Esophagus squamous epithelium (tissue), 5 donors: ENCODE measurements at places on chromosomes 13 and 19. TPM values are rescaled to one million over a fixed set of nuclear protein-coding genes. Genes with fewer than 3 reads are reported as not detected.

GRCh38 chr19:5536337-5536894 lies 31.3 kb downstream of the TINCR start:
- no peak overlapping the region for H3K27ac ChIP-seq
- H3K36me3 ChIP-seq: no peaks in the 10 kb centered on the region
- H3K4me1 ChIP-seq: peaks cover 4% of the 10 kb centered on the region
- peak overlapping the region; percentile 13 for H3K4me3 ChIP-seq
- peaks cover 3% of the 10 kb centered on the region for H3K27me3 ChIP-seq

ZNF699 gene
- total RNA-seq: 4.4 TPM

DNA sequence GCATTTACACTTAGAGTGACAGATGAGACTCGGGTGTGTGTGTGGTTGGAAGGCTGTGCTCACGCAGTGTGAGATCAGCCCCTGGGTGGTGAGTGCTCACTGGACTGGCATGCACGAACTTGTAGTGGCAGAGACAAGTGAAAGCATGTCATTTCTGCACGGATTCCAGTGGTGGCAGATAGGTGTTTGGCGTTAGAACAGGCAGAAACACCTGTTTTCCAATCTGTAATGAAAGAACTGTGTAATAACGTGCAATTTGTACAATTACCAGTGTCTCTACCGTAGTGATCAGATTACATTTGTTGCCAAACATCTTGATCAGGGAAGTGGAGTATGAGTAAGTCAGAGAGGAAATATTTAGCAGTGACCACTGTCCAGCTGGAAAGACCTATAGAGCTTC lies 8.2 kb downstream of the LAMP1 start:
- DNase-seq: no peak
- peaks cover 2% of the 10 kb centered on the region for H3K36me3 ChIP-seq
- no peak overlapping the region for H3K4me3 ChIP-seq
- no peak overlapping the region for H3K27ac ChIP-seq
- no peaks in the 10 kb centered on the region for H3K27me3 ChIP-seq
- peaks cover 16% of the 10 kb centered on the region for H3K4me1 ChIP-seq

FCHO1 gene
- 3.5 TPM for total RNA-seq

DNA sequence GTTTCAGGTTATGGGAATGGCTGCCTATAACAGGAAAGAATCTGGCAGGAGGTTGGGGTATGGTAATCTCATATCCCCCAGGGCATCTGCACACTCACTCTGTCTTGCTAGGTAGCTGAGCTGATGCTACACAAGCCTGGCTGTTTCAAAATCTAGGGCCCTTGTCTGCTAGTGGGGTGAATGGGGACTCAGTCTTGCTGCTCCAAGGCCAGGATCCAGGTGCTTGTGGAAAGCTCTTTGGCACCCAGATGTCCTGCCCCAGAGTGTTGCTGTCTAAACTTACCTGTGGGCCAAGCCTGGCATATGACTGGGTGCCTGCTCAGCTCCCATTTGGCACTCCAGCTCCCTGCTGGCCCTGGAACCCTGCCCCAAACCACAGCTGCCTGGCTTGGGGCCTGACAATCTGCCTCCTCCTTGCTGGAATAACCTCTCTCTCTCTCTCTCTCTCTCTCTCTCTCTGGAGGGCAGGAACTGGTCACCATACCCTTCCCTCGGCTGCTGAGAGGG lies 158.1 kb upstream of the TSC22D1 start:
- no peak overlapping the region for H3K27ac ChIP-seq
- no peaks in the 10 kb centered on the region for H3K27me3 ChIP-seq
- no peak overlapping the region for H3K4me3 ChIP-seq
- no peaks in the 10 kb centered on the region for H3K36me3 ChIP-seq
- H3K4me1 ChIP-seq: peaks cover 8% of the 10 kb centered on the region

FGF22 gene
- not detected for total RNA-seq

DNA sequence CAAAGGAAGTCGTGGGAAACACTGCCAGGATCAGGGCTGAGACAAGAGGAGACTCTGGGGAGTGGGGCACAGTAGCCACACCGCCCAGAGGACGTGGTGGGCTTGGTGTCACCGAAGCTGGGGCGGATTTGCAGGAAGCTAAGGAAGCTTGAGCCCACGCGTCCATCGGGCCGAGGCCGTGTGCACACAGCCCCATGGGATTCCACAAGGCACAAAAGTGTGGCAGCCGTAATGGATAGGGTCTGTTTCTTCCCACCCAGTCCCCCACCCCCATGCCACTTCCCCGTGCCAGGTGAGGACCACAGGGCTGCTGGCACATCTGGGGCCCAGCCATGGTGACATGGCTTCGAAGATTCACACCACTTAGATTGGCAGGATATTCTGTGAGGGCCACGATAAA lies 153.2 kb upstream of the SPACA7 start:
- no peaks in the 10 kb centered on the region for H3K4me1 ChIP-seq
- H3K27ac ChIP-seq: no peak overlapping the region
- H3K27me3 ChIP-seq: no peaks in the 10 kb centered on the region
- DNase-seq: no peak
- H3K4me3 ChIP-seq: no peak overlapping the region

VSIG10L gene
- total RNA-seq: 201 TPM

GRCh38 chr19:616747-617526 lies 16.4 kb downstream of the POLRMT start:
- H3K4me3 ChIP-seq: peak overlapping the region; percentile 9
- peaks cover 14% of the 10 kb centered on the region for H3K4me1 ChIP-seq
- no peaks in the 10 kb centered on the region for H3K27me3 ChIP-seq
- peaks cover 25% of the 10 kb centered on the region for H3K36me3 ChIP-seq

- H3K36me3 ChIP-seq: no peaks in the 10 kb centered on the region
- no peak overlapping the region for H3K27ac ChIP-seq
- no peak overlapping the region for H3K4me3 ChIP-seq
- no peaks in the 10 kb centered on the region for H3K27me3 ChIP-seq
Measured at GRCh38 chr13:42395086-42395821, 123.3 kb downstream of the AKAP11 start.

DNA sequence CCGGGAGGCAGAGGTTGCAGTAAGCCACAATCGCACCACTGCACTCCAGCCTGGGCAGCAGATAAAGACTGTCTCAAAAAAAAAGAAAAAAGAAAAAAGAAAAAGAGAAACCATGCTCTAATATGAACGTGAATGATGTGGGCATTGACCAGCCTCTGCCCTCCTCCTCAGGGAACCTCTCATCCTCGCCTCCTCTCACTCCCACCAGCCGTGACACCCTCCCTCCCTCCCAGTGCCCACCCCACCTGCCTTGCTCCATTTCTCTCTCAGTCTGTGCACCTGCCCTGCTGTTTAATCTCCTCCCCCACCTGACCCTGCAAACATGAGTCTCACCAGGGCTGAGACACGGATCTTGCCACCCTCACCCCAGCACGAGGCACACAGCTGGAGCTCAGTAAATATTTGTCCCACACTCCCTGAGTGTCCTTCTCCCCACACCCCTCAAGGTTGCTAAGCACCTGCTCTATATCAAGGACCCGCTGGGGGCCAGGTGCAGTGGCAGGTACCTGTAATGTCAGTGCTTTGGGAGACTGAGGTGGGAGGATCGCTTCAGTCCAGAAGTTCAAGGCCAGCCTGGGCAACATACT lies 7.5 kb upstream of the BCAT2 start:
- no peaks in the 10 kb centered on the region for H3K27me3 ChIP-seq
- peaks cover 34% of the 10 kb centered on the region for H3K4me1 ChIP-seq
- DNase-seq: no peak

DNA sequence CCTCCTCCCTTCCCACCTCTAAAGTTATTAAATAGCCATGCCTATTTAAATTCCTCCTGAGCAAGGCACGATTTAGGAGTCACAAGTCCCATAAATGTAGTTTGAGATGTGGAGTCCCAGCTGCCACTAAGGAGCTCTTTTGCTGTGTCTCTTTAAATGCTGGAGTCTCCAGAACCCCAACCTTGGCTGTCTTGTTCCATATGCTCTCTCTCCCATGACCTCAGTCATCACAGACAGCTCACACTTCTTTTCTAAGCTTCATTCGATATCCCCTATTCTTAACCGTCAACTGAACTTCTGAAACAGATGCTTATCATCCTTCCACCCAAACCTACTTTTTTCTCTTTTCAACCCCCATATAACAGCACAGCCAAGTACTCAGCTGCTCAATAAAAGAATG lies 197.1 kb downstream of the VWA8 start:
- H3K27me3 ChIP-seq: no peaks in the 10 kb centered on the region
- DNase-seq: no peak
- no peak overlapping the region for H3K27ac ChIP-seq
- H3K4me3 ChIP-seq: no peak overlapping the region
- H3K36me3 ChIP-seq: no peaks in the 10 kb centered on the region
- H3K4me1 ChIP-seq: no peaks in the 10 kb centered on the region

RFPL4AL1 gene
- not detected for total RNA-seq

DNA sequence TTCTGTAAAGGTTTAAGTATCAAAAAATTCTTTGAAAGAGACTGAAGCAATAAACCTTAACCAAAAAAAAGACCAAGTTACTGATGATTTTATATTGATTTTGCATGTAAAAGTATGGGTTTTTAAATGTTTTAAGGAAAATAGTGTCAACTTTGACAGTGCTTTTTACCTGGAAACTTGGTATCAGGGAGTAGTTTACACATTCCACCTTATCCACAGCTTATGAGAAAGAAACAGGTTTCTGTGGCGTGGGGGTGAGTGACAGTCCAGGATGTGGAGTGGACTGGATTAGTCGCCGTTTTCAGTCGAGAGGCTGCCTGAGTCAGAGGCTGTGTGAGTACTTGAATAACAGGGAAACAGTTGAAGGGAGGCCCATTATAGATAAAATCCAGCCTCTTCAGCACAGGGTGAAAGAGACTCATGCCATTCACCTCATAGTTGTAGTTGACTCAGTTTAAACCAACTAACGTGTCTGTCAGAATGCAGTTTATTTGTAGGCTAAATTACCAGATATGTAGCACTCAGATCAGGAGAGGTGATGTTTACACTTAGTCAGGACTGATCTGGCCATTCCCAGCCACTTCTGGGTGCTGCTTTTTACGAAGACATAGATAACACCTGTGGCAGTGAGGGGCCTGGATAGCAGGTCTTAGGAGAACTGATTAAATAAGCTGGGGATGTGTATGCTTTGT lies 595 bp upstream of the GPR183 start:
- peak overlapping the region; percentile 88 for H3K27ac ChIP-seq
- H3K4me1 ChIP-seq: peaks cover 13% of the 10 kb centered on the region
- H3K4me3 ChIP-seq: no peak overlapping the region
- no peaks in the 10 kb centered on the region for H3K27me3 ChIP-seq
- H3K36me3 ChIP-seq: no peaks in the 10 kb centered on the region

DNA sequence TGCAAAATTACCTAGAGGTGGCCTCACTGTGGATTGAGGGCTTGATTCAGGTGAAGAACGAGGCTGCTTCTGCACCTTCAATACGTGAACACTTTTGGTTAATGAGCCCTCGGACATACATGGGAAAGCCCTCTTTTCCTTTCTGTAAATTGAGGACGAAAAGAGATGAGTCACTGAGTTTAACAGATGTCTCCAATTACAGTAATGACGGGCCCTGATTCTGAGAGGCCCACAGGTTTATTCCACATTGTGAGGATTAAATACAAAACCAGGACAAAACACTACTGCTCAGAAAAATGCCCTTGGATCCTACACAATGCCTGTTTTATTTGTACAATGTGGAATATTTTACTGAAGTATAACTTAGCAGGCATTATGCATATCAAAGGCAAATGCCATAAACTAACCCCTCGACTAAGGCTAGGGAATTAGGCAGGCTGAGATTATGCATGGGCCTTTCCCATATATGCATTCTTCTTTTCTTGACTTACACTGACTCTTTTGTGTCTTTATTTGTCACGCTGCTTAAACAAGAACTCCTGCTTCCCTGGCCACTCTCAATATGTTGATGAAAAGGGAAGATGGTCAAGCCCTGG lies 819.9 kb downstream of the OLFM4 start:
- no peaks in the 10 kb centered on the region for H3K4me1 ChIP-seq
- no peak for DNase-seq
- no peak overlapping the region for H3K27ac ChIP-seq
- H3K36me3 ChIP-seq: no peaks in the 10 kb centered on the region
- no peaks in the 10 kb centered on the region for H3K27me3 ChIP-seq
- H3K4me3 ChIP-seq: no peak overlapping the region

DNA sequence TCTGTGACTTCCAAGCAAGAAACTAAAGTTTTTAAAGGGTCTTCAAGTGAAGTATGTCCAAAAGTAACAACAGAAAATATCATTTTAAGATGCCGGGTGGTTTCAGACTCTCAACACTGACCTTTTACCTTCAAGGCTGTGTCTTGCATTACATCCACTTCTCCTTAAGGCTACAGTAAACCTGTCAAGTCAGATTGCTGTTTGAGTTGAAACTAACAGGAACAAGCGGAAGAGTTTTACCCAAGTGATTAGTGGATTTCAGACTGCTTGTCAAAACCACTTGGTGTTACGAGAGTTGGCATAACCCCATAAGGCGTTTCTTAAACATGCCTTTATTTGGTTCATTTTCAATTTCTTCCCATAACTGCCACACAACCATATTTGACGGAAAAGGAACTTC lies 283.1 kb downstream of the DCT start:
- no peak for DNase-seq
- no peak overlapping the region for H3K4me3 ChIP-seq
- H3K27me3 ChIP-seq: no peaks in the 10 kb centered on the region

ZNF714 gene
- 5.4 TPM for total RNA-seq

GRCh38 chr19:16417660-16418596 lies 53.8 kb downstream of the EPS15L1 start:
- no peaks in the 10 kb centered on the region for H3K4me1 ChIP-seq
- H3K36me3 ChIP-seq: peaks cover 35% of the 10 kb centered on the region
- H3K27ac ChIP-seq: no peak overlapping the region
- no peak for DNase-seq

AMH gene
- total RNA-seq: 1.1 TPM

DNA sequence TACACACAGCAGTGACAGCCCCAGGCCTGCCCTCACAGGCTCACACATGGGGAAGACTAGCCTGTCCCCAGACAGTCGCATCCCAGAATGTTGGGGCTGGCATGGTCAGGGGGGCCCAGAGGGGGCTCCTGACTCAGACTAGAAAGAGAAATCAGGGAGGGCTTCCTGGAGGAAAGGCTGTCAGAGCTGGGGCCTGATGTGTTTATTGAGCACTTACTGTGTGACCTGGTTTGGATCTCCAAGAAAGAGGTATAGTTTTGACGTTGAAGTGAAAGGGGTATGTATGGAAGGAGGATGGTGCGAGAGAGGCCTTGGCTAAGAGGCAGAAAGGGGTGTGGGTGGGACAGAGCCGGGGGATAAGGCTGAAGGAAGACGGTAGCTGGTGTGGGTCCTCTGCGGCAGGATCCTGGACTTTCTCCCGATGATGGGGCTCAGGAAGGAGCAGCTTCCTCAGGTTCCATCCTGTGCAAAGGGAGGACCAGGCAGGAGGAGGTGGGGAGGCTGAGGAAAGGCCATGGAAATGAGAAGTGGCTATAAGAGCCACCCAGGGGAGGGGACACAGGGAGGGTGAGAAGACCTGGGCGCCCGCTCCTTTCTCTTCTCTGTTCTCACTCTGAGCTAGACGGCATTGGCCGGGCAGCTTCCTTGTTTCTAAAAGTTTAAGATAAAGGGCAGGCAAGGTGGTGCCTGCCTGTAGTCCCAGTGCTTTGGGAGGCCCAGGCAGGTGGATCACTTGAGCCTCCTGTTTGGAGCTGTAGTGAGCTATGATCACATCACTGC lies 16.1 kb upstream of the BCL3 start:
- H3K27me3 ChIP-seq: no peaks in the 10 kb centered on the region
- H3K27ac ChIP-seq: no peak overlapping the region
- DNase-seq: no peak
- peaks cover 11% of the 10 kb centered on the region for H3K4me1 ChIP-seq
- no peak overlapping the region for H3K4me3 ChIP-seq

RGS9BP gene
- total RNA-seq: 2.0 TPM
